ENCODE measurements at places on chromosomes 1 and 21.
A peak's percentile ranks its signal among the peaks of the same experiment; 100 is the strongest.

GRCh38 chr1:222618880-222619596, 1.1 kb downstream of the MIA3 start:
- DNase-seq: peak; percentile 70

GRCh38 chr1:91712981-91713841, 172.7 kb downstream of the TGFBR3 start:
- no peak for DNase-seq

GRCh38 chr1:46757956-46758528, 39.1 kb upstream of the EFCAB14 start:
- DNase-seq: no peak

DNA sequence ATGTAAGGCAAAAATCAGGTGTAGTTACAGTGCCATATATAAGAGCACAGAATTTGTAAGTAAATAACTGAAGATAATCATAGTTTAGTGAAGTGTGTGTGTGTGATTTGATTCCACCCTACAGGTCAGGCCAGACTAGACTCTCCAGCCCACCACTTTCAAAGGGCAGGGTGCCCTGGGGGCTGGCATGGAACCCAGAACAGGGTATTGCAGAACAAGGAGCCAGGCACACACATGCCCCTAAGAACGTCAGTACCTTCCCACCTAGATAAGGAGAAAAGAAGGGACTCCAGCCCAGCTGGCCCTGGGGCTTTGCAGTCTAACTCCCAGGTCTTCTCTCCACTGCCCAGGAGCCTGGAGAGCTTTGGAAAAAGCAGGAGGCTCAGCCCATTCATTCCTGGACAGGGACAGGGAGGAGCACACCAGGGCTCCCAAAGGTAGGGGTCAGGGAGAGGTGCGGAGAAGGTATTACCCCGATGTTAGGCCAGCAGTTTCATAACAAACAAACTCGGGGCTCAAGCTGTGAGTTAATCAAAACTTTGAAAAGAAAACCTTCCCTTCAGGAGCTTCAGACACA, 149.7 kb upstream of the VANGL1 start:
- no peak for DNase-seq

DNA sequence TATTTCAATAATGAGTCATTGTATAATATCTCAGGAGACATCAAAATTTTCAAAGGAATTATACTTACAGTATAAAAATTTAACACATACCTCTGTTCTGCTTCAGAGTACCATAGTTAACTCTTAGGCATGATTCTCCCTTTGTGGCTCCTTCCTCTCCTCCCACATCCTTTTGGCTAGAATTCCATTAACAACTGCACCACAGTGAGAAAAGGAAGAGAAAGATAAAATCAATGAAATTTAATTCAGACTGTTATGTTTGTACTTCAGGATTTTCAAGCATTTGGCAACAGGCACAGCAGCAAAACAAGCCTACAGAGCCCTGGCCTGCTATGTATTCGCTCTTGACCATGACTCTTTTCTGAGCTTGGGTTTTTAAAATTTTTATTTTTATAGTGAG, 57.2 kb upstream of the SGIP1 start:
- DNase-seq: no peak

DNA sequence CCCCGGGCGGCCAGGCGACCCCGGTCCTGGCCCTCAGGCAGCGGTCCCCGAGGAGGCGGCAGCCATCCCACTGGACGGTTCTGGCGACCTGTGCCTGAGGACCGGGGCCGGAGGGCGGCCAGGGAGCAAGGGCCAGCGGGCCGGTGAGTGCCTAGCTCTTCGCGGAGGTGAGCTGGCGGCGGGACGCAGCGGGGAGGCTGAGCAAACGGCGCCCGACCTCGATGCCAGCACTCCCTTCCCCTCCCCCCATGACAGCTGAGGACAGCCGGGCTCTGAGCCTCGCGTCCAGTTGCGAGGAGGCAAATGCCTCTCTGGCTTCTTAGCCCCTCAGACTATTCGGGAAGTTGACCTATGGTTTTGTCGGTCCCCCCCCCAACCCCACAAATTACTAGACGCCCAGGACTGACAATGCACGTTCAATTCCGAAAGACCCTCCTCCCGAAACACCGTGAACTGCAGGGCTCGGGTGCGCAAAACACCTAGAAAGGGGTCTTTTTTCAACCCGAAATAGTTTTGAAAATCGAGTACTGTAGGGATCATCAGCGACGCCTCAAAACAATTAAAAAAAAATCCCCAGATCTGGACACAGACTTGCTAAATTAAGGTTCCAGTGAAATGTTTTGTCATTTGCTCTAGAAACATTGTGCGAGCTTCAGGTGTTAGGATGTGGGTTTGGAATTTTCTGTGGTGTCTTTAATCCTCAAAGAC, 8.3 kb downstream of the CDKN2C start:
- peak; percentile 83 for DNase-seq

DNA sequence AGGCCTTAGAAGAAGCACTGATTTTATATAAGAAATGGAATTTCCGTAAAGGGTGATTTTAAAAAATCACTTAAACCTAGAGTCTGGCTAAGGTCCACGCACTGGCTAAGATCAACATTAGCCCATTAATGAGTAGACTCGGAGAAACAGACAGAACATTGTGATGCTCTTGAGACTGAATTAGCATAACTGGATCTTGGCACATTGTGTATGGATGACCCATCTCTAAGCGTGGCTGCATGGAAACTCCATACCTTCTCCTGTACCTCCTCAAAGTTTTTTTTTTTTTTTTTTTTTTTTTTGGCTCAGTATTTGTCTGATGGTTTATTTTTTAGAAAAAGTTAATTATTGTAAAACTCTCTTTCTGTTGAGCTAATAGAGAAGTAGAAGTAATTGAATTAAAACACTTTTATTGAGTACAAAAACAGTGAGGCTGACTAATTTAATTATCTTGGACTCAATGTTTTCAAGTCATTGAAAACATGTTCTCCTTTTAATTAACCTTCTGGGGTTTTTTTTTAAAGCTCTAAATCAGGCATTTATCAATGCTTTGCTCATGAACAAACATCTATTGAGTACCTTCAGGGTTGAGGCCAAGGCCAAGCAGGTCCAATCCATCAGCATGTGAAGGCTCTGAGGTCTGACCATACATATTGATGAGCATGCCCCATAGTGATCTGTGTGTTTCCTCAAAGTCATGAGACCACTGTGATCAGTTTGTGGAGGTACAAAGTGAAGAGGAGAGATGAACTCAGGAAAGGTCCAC, 74.0 kb downstream of the TLR5 start:
- no peak for DNase-seq

DNA sequence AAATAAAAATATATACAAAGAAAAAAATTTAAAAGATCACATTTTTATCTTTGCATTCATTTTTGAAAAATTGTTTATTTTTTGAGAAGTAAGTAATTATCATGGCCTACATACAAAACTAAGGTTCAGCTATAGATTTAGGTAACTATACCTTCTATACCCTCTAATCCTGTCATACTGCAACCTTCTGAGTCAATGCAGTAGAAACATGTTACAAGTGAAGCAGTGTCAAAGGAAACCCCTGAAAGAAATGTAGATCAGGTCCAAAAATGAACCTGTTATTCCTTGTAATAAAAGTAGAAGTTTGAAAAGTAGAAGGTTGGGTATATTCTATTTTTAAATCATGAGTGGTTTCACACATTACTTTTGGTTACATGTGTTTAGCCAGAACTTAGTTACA, 51.3 kb downstream of the PTGS2 start:
- no peak for DNase-seq

GRCh38 chr1:21511579-21512522, 2.6 kb downstream of the ALPL start:
- no peak for DNase-seq

DNA sequence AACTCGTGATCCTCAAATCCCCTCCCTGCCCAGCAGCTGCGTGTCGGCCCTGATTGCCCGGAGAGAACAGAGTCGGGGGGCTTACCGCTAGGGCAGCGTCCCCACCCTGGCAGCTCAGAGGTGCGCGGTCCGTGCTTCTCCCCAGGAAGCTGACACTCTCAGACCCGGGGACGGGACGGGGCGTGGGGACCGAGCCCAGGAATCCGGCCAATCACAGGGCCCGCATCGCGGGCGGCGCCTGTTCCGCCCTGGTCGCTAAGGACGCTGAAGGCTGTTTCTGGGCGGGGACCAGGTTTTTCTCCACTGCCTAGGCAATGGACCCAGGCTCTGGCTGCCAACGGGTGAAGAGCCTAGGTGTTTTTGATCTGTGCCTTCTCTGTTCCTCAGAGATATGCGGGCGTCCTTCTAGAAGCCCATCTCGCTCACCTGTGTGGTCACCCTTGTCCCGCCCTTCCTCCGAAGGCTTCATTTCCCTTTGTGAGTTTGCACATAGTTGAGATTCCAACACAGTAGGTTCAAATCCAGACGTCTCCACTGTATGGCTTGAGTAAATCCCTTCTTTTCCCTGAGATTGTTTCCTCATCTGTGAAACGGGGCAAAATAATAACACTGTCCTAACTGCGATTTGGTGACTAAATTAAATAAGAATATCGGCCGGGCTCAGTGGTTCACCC, at the start of gene C1orf87:
Gene C1orf87 (minus strand): TSS at position 166 of the 674 bp plus-strand sequence. CDS start 1,127 bp downstream, outside the sequence.
- DNase-seq: peak; percentile 23

DNA sequence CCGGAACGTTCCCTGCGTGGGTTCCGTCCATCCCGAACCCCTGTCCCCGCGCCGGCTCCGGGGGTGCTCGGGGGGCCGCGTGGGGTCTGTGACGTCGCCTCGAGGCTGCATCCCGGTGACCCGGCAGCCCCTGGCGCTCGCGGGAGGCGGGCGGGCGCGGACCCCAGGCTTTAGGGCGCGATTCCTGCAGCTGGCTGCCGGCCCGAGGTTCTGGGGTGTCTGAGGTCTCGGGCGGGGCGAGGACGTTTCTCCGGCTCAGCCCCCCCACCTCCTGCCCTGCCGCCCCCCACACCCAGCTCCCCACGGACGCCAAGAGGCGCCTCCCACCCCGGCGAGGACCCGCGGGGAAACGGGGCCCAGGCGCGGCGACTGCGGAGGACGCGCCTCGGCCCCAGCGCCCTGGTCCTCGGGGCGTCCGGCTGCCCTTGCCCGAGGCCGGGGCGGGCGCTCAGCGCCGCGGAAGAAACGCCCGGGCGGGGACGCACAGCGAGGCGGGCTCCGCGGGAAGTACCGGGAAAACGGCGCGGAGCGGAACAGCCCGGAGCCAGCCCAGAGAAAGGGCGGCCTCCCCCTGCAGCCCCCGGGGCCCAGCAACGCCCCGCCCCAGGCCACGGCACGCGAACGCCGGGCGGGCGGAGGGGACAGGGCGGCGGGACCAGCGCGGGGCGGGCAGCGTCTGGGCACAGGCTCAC, 1.3 kb upstream of the PCBP3 start:
- DNase-seq: no peak

DNA sequence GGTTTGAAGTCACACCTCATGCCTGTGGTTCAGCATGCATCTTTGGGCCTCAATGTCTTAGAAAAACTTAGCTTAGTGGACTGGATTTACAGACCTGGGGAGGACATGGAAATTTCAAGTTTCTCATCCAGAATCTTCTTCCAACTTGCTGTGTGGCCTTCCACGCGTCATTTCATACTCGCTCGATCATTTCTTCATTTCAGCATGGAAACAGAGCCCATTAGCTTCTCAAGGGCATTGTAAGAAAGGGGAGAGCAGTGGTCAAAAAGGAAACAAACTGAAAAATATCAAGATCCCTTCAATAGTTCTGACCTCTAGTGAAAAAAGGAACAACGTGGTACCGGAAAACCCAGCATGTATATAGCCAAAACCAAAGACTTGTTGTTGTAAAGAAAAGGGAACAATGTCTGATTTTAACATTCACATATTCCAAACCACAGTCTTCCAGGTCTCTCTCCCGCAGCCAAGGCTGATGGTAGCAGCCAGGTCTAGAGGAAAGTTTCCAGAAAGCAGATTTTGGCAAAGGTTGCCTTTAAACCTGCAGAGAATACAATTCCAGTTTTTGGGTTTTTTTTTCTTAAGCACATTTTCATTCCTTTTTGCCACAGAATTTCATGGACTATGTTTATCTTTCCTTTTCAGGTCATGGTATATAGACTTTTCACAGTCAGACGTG, 97.0 kb upstream of the CDC42BPA start:
- DNase-seq: no peak

Data from retina (tissue), 1 donor.